GM12865 (cell line): ENCODE measurements at places on chromosomes 12 and 14.

DNA sequence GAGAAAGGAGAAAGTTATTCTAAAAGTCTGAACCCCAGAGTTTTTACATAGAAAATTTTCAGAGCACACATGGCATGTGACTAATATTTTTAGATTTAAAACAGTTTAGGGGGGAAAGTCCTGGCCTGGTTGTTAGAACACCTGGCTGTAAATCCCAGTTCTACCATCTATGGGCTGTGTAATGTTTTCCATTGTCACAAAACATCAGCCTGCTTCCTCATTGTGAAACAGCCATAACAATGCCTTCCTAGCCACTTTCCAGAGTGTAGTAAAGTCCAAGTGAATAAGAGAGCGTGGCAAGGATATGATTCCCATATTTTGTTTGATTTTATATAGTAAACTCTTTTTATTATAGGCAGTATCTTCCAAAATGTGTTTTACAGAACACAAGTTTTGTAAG lies 310.0 kb upstream of the DCN start:
- DNase-seq, result no peak

- no peak for DNase-seq
These were observed 113.1 kb downstream of the FBXL14 start for GRCh38 chr12:1481326-1481725.

DNA sequence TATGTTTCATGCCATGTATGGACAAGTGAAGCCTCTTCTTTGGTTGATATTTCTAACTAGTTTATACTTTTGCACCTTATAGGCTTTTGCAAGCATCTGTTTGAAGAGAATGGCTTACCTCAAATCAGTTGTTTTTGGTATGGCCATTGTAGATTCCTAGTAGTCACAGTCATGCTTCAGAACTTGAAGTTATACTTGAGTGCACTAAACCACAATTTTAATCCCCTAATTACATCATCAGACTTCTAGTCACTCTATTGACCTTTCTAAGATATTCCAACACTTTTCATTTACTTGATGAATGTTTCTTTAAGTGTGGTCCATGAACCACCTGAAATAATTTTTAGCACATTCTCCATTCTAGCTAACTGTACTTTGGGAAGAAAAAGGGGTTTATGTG lies 18.6 kb upstream of the KLRB1 start:
- no peak for DNase-seq

GRCh38 chr12:106106061-106106566 lies 32.6 kb downstream of the NUAK1 start:
- DNase-seq, result no peak

- peak; percentile 55 for DNase-seq
These were observed 783.0 kb downstream of the TMEM121 start for GRCh38 chr14:106309423-106309822.

- DNase-seq, result peak; percentile 22
These were observed 10.2 kb upstream of the LTA4H start for GRCh38 chr12:96045566-96045965.

DNA sequence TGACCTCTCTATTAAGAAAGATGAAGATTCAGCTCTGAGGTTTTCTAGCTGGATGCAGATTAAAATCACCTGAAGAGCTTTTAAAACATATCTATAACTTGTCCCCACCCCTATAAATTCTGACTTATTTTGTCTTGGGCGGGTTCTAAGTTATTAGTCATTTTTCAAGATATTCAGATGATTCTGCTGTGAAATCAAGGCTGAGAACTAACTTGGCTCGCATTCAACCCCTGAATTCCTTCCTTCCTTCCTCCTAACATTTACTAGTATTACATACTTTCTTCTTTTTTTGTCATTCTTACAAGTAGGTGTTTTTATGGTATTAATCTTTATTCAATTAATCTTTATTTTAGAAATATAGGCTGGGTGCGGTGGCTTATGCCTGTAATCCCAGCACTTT lies 55.4 kb downstream of the SSPN start:
- DNase-seq, result no peak

DNA sequence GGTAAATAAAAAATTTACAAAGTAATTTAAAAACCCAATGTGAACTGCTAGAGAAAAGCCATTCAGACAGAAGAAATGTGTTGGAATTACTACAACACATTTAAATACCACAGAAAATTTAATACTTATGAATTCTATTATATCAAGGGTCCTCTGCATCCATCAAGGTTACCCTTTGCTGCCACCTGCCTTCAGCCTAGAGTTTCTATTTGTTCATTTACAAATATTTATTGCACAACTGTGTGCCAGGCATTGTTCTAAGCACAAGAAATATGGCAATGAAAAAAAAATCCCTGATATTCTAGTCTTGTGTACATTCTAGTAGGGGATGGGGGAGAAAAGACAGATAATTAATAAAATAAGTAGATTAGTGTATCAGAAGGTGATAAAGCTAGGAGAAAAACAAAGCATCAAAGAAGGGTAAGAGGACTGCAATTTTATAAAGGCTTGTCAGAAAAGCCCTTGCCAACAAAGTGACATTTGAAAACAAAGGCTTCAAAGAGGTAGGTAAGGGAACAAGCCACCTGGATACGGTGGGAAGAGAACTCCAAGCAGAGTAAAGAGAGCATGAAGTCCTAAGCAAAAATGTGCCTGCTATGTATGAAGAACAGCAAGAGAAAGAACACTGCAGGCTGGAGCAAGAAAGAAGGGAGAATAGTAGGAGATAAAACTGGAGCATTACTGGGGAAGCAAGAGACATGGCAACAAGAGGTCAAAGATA lies 59.1 kb upstream of the SLC6A13 start:
- DNase-seq, result no peak

DNA sequence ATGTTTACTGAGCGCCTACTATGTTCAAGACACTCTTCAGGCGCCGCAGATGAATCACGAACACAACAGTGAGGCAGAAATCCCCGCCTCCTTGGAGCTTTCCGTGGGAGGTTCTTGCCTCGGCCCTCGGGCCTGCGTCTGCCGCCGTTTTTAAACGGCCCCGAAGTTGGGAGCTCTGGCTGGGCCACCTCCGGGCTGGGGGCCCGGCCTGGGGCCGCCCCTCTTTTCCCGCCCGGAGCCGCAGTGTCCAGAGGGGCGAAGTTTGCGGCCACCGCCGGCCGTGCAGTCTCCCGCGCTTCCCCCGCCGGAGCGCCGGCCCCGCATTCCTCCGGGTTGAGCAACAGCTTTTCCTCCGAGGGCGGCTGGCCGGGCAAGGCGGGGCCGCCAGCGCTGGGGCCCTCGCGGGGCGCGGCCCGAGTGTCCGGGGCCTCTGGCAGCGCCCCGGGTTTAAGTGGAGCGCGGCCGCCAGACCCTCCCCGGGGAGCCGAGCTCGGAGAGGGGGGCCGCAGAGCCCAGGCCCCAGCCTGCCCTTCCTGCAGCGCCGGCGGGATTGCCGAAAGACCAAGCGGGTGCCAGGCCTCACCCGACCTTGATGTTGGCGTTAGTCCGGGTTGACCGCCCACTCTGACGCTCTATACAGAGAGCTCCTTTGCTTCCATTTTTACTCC lies 18.7 kb upstream of the CTDSP2 start:
- DNase-seq, result peak; percentile 46

- no peak for DNase-seq
These were observed 102.4 kb upstream of the E2F7 start for GRCh38 chr12:77167801-77168200.

DNA sequence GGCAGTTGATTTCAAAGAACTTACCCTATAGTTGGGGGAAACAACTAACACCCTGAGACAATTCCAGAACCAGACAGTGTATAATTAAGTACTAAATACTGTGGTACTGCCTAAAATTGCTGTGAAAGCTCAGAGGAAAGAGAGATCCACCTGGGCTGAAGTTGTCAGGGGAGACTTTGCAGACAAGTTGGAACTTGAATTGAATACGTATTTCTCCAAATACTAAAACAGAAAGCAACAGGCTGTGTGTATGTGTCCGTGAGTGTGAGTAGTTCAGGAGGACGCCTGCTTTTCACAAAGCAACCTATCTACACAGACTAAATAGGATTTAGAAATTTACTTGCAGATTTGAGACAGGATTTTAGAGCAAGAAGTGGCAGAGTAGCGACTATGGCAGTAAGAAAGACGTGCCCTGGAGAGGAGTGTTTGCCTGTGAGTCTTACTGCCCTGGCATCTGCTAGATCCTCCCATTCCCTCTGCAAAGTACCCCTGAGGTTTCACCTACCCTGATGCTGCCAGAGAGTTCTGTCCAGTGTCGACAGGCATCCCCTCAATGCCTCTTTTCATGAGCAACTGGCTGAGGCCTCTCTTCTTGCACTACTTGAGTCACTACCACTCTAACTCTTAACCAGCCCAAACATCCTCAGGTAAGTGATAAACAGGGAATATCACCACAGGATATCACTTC lies 37.4 kb upstream of the BMP4 start:
- no peak for DNase-seq

- DNase-seq, result no peak
These were observed 7.7 kb upstream of the TRAFD1 start for GRCh38 chr12:112117685-112118084.

GRCh38 chr12:116578051-116578450 lies 18.9 kb downstream of the MAP1LC3B2 start:
- DNase-seq, result no peak

DNA sequence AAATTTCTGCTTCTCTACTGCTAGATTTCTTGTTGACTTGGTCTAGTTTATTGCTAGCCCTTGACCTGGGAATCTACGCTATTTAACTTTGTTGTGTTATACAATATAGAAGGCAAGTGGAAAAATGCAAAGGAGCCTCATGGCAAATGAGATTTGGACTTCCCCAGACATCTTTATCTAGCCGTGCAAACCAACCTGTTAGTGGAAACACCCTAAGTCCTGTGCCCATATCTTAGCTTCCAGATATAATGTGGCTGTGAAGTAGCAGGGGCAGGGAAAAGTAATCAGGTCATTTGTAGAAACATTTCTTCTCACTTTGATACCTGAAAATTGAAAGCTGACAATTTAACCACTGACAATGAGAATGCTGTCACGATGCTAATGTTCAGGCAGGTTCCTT lies 90.7 kb upstream of the ATP2B1 start:
- DNase-seq, result no peak

DNA sequence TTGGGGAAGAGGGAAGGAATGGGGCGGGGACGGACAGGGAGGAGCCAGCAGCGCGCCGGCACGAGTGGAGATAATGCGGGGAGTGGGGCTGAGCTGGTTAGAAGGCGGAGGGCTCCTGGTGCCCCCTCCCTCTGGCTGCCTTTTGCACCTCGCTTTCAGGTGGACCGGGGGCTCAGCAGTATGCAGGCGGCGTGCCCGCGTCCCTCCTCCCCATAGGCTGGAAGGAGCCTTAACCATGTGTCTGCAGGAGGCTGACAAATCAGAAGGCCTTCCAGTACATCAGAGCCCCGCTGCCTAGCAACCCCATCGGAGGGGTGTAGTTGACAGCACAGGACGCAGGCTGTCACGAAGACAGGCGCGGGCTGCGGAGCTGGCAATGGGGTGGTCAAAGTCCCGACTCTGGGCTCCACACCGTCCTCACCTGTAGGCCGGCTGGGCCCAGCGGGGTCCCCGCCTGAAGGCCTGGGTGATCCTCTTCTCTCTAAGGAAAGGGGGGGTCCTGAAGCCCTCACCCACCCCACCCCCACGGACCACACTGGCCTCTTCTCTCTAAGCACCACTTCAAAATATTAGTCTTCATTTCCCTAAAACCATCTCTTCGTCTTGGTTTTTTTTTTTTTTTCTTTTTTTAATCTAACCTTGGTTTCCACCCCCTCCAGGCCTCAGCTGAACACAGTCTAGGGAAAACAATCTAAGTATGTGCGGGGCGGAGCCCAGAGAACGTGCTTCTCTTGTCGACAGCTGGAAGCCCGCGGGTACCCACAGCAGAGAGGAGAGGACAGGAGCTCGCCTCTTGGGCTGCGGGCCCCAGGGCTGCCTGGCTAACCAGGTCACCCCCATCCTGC lies 44.5 kb downstream of the KDM2B start:
- DNase-seq, result peak; percentile 96

GRCh38 chr12:116955382-116956021 lies 44.8 kb downstream of the FBXW8 start:
- DNase-seq, result peak; percentile 24

DNA sequence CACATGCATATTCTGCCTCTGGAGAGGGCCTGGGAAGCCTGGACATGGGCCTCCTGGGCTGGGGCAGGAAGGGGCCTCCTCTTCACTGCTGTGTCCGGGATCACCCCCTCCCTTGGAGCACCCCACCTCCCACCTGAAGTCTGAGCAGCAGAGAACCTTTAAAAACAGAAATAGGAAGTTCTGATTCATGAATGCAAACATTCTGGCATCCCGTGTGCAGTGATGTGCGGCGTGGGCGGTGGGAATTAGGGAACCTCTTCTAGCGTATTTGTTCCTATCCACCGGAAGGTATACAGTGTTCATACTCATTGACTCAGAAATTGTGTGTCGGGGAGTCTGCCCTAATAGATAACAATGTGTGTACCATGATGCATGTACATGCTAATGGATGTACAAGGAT lies 46.2 kb downstream of the C14orf132 start:
- no peak for DNase-seq

DNA sequence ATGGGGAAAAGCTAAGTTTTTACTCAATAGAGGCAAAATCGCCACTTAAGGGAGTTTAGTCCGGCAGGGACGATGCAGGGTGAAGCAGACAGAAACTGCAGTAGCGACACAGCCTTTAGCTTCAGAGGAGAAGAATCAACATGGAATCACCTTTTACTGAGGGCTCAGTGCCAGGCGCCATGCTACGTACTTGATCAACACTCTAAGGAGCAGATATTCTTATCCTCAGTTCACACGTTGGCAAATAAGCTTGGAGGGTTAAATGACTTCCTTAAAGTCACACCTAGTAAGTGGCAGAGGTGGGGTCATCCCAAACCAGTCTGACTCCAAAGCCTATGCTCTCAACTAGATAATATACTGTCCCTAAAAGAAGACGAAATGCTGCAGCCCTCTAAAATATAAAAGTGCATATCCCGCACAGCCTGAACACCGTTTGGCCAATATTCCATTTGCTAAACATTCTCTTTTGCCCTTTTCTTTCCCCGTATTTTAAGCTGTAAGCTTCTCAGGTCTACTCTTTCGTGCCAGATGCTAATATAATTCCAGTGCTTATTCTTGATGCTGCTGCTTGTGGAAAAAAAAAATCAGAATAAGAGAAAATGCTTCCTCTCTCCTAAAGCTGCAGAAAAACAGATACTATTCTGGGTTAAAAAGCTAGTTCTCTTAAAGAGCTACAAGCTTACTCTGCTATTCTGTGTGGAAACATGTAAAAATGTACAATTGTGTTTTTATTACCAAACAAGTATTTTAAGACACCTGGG lies 10.9 kb downstream of the CCDC92 start:
- DNase-seq, result no peak

DNA sequence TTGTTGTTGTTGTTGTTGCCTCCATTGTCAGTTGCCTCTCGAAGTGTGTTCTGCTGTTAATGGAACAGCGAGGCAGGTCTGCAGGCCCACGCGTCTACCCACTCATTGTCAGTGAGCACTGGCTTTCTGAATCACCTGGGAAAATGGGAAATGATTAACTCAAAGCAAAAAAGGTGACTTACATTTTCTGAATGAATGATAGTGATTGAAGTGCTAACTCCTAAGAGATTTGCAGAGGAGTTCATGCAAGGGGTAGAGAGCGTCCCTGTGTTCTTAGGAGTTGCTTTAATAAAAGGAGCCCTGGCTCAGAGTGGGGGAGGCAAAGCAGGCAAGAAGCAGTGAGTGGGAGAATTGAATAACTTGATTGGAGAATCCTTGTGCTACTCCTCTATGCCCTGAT lies 177.6 kb downstream of the CAND1 start:
- no peak for DNase-seq
